ENCODE measurements at places on chromosomes 13 and 19.

DNA sequence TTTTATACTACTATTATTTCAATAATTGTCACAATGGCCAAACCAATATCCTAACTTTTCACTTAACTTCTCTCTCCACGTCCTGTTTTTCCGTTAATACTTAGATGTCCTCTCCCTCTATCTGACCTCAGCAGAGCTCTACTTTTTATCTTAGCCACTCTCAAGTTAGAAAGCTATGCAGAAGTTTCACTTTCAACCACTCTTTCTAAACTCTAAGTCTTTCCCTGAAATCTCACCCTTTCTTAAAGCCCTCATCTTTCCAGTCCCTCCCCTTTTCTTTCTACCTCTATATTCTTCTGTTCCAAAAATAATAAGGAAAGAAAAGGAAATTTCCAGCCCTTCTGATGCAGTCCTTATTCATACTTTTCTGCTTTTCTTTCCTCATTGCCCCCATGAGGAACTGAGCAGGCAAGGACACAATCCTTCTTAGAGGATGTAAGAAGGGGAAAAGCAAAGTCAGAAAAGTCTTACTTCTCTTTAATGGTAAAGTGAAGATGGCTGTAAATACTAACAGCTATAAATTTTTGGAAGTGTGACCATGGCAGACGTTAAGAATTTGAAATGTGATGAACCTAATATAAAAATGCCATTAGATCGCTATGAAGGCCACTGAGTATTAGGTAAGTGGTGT, 23.0 kb downstream of the FAM216B start:
- no peak for DNase-seq

DNA sequence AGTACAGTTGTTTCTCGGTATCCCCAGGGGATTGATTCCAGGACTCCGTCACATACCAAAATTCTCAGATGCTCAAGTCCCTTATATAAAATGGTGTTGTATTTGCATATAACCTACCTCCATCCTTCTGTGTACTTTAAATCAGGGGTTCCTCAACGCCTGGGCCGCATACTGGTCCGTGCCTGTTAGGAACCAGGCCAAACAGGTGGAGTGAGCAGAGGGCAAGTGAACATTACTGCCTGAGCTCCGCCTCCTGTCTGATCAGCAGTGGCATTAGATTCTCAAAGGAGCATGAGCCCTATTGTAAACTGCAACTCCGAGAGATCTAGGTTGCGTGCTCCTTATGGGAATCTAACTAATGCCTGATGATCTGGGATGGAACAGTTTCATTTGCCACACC, 42.2 kb upstream of the KCTD4 start:
- DNase-seq: no peak

DNA sequence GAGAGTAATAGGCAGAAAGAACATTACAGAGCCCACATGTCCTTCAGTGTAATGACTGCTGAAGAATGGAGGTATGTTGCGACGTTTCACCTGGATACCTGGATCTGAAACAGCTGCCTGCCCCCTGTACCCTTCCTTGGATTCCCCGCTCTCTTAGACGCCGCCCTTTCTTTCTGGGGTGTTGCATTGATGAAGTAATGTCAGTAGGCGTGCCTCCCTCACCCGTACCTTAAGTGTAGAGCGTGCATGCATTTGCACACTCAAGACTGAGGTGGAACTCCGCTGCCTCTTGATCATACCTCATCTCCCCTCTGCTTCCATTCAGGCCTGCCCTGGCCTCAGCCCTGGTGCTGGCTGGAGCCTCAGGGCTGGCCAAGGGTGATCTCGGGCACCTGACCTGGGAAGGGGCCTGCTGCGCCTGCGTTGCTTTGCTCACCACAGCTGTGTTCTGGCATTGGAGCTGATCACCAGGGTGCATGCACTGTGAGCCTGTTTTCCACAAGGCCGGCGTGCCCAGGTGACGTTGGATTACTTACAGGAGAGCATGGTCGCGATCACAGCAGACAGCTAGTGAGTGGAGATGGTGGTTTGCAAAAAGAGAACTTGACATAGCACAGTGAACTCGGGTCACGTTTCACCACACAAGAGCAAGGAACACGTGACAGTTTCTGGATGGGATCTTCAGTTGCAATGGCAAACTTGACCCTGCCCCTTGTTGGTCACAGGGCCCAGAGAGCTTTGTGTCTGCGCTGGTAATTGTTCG, 99.0 kb downstream of the ARHGEF7 start:
- peak; percentile 96 for DNase-seq

DNA sequence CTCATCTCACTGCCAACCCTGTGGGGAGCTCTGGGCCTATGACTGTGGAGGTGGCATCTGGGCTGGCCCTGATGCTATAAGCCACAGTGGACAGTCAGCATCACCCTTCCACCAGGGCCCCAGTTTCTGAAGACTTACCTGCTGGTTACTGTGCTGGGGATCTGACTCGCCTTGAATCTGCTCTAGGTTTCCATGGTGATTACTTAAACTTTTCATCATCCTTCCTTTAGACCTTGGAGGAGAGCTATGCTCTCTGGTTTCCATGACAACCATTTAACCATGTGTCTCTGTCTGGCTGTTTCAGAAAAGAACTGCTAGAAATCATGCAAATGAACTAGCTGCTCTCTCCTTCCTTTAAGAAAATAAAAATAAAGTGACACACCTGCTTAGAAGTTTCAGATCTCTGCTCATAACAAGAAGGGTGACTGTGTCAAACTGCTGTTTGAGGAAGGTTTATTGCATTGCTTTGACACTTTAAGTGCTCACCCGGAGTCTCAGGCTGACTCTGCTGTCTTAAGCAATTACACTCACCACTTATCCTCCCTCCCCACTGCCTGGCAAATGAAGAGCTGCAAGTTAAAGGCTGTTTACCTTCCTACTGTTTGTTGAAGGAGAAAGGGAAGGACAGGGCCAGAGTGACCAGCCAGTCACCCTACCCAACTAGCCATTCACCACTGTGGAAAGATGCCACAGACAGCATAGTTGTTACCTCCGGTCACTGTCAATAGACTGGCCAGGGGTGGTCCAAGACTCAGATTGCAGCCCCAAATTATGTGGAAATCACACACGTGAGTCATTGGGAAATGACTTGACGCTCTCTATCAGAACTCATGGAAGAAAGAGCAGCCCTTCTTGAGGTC, 87.6 kb downstream of the HSPH1 start:
- DNase-seq: no peak

GRCh38 chr19:15195371-15196334, 5.1 kb downstream of the NOTCH3 start:
- DNase-seq: no peak

GRCh38 chr13:91621161-91621560, 222.7 kb downstream of the GPC5 start:
- no peak for DNase-seq

DNA sequence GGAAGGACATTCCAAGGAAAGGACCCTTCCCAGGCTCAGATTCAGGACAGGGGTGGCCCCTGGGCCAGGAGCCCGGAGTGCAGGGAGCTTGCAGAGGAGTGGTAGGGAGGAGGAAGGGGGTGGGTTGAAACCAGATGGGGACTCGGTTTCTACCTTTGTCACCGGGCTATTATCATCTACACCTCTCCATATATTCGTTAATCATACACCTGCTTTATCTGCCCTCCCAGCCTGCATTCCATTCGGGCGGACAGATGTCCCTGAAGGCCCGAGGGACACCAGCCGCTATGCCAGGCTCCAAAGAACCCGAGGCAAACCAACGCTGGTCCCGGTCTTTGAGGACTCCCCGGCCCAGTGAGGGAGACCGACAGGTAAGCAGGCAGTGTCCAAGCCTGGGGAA, 15.5 kb upstream of the MYH14 start:
- DNase-seq: no peak

DNA sequence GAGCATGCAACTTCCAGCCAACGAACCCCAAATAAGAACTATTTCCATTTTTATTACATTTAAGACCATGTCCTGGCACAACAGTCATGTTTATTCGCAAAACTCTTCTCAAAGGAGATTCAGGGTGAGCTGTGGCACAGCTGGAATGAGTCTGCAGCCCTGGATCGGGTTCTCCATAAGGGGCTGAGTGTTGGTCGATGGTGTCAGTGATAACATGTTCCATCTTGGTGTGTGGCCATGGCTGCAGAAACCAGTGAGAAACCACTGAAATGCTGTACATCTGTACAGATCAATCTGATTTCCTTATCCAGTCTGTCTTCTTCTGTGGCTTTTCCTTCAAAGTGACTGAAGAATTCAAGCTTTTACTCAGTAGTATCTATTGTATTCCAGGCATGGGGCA, 15.2 kb downstream of the FAM124A start:
- DNase-seq: no peak

- no peak for DNase-seq
Measured at GRCh38 chr19:6421075-6422014, 3.3 kb downstream of the KHSRP start.

DNA sequence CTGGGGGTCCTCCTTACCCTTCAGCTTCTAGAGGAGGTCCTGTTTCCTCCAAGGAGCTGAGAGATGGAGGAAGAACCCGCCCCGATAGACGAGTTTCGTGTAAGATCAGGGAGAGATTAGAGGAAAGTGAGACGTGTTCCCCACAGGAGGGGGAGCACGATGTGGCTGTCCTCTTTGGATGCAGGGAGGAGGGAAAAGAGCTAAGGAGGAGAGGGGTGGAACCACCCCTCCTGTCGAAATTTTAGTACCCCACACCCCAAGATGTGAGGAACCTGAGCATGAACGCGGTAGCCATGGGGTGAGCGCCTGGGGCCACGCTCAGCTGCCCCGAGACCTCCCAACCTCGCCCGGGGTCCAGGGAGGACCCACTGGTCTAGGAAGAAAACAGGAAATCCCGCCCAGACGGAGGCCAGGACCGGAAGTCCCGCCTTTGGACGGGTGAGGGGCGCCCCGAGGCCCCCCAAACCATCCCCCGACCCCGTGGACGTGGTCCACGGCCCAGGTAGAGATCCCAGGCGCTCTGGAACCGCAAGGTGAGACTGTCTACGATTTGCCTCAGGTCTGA, 1.2 kb downstream of the AKT1S1 start:
- DNase-seq: peak; percentile 59

GRCh38 chr19:13033244-13033643, 38.0 kb downstream of the NFIX start:
- no peak for DNase-seq

DNA sequence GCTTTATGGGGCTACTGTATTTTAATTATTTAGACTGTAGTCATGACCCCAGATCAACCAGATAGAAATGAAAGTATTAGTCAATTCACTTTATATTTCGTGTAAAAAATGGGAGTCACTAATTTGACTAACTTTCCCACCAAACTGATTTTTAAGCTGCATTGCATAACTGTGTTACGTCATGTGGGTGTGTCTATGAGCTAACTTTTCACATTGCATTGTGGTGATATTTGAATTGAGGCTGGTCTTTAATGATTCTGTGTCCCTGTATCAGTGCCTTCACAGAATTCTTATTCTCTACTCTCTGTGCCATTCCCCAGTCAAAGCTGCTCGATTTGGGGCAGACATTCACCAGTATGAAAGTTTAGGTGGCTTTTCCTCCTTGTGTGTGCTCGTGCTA, 172.7 kb upstream of the MAB21L1 start:
- no peak for DNase-seq

GRCh38 chr13:50026788-50027473, 11.7 kb downstream of the KCNRG start:
- no peak for DNase-seq

- DNase-seq: no peak
Measured at GRCh38 chr13:33999811-34000605, 182.1 kb downstream of the RFC3 start.

DNA sequence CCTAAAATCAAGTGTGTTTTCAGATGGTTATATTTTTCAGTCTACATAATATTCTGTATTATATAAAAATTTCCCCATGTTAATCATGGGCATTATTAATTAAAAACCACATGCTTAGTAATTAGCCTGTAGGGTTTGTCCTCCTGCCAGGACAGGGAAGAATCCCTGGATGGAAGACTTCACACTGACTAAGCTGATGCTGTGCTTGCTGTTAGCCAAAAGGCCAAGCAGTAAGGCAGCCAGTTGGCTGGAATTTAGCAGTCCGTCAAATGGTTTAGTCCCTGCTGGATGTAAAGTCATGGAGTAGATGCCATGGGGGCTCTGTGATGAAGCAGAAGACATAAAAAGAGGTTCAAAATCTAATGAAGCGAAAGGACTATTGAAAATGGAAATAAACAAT, 168.0 kb upstream of the OBI1 start:
- no peak for DNase-seq

DNA sequence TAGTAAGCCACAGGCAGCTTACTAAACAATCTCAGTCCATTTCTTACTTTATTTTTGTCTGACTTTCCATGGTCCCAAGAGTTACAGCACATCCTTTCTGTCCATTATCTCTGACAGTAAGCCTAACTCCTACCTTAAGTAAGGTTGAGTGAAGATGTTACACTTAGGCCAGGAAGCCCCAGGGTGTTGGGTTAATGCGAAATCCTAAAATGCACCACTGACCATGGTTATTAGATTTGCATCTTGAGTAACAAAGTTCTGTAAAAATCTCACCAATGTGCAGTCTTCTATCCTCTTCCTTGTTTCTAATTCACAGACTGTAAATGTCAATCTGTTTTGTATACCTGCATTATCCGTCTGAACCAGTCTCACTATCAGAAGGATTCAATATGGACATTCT, 462.5 kb downstream of the FGF14 start:
- DNase-seq: no peak

GRCh38 chr19:17227798-17228367, 1.9 kb downstream of the OCEL1 start:
- no peak for DNase-seq

DNA sequence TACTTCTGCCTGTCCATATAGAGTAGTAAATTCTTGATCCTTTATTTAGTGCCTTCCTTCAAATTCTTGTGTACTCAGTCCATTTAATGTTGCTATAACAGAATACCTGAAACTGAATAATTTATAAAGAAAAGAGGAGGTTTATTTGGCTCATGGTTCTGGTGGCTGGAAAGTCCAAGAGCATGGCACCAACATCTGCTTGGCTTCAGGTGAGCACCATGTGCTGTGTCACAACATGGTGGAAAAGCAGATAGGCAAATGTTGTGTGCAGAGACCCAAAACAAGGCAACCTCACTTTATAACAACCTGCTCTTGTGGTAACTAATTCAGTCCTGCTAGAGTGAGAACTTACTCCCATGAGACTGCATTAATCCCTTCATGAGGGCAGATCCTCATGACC, 195.3 kb downstream of the LMO7 start:
- DNase-seq: no peak

- DNase-seq: no peak
Measured at GRCh38 chr13:59677966-59678814, 485.5 kb downstream of the DIAPH3 start.

DNA sequence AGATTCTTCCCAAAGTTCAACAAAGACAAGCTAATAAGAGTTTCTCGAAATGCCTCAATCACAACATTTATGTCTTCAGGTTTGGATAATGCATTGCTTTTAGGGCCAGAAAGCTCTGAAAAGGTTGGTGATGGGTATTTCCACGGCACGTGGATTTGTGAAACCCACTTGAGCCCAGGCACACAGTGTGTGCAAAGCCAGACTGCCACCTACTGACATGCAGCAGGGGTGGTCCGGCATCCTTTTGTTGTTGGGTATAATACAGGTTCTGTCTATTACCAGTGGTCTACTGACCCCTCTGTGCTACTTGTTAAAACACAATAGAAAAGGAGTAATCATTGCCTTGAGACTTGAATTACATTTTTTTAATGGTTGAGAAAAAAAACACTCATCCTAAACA, 225.6 kb downstream of the RAP2A start:
- DNase-seq: no peak

GRCh38 chr19:33022472-33023116, 42.1 kb downstream of the RHPN2 start:
- no peak for DNase-seq

Data from HL-60 (cell line).